Vagina (tissue), 2 donors: ENCODE measurements at places on chromosomes 2 and 18.

GRCh38 chr2:42364658-42365057, 3.6 kb upstream of the COX7A2L start:
- peak; percentile 3 for DNase-seq

DNA sequence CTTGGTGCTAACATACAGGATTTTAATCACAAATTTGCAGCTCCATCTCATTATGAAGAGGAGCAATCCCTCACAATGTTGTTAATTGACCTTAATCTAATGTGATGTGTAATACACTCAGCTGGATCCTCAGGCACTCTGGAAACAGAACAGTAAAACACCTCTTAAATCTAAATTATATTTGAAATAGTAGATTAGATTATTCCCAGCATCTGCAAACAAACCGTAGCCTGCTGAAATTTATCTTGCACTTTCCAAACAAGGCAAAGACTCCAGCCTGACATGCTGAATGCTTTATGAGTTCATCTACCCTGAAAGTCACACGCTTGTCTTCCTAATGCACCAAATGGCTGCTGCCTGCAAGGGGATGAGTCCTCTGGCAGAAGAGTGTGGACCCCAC, 402.3 kb upstream of the GYPC start:
- no peak for DNase-seq

GRCh38 chr2:172065111-172065510, 20.2 kb upstream of the DLX1 start:
- no peak for DNase-seq

DNA sequence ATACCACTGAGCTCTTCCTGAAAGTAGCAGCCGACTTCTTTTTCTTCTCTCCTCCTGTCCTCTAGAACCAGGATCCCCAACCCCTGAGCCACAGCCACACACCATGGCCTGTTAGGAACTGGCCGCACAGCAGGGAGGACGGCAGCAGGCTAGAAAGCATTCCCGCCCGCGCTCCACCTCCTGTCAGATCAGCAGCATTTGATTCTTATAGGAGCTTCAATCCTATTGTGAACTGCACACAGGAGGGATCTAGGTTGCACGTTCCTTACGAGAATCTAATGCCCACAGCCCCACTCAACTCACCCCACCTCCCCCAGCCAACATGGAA, 179.1 kb upstream of the SH3BP4 start:
- no peak for DNase-seq

DNA sequence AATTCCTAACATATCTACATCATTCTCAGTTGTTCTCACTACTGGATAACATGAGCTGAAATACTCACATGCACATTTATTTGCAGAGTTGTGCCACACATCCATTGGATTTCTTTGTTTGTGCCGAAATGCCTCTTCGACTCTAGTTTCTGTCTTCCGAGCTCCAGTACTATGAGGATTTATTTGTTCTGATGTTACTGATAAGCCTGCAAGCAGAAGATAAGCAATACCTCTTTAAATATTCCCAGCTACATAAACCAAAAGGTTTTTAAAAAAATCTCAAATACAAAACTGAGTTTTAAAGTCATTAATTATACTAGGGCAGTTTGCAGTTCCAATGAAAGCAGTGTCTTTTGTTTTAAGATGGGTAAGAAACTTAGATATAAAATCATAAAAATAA, 164.8 kb downstream of the ATAD2B start:
- DNase-seq: no peak

- no peak for DNase-seq
Measured at GRCh38 chr2:78977661-78978145, 47.8 kb upstream of the REG3G start.
